ENCODE measurements at places on chromosomes 2 and 18.

DNA sequence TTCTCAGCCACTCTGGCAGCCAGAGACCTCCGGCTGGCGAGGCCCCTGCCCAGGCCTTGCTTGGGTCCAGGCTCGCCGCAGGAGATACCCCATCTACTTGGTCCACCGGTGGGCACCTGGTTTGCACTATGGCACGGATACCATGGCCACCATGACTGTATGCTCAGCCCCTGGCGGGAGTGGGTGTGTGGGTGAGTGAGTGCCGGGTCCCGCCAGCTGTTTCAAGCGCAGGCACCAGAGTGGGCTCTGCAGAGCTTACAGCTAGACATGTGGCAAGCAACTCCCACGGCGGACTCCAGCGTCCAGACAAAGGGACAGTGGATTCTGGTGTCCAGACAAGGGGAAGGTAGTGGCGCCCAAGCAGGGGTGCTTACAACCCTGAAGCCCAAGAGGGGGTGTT is 1.4 kb downstream of the ATG4B start:
- DNase-seq = no peak

- peak; percentile 16 for DNase-seq
These were observed 149.4 kb upstream of the SLC1A4 start for GRCh38 chr2:64839844-64840243.

DNA sequence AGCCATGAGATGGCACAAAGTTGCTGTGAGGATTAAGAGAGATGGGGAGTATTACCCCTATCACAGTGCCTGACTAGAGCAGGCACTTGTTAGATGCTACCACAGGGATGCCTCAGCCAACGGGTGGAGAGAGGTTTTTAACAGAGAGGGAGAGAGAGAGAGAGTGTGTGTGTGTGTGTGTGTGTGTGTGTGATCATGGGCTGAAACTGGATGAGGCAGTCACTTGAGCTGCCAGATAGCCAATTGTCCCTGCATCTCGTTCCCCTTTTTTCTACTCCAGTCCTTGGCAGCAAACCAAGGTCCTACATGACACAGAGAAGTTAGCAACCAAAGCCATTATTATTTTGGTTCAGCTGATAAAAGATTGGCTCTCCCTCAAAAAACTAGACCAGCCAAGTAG is 3.0 kb downstream of the CD8A start:
- DNase-seq = peak; percentile 53

DNA sequence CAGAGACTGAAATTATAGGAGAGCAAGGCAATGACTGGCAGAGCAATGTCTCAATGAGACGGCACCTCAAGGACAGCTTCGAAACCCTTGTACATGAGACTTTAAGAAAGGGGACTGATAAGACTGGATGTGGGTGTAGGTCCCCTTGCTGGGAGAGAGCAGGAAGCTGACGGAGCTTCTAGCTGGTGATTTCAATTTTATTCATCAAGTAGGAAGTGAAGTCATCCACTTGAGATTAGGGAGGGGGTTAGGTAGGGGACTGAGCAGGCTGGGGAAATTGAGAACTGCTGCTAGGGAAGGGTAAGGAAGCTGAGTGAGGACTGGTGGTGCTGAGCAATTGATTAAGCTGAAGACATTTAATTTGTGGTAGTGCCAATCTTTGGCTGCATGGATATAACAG is 99.5 kb upstream of the ITGB6 start:
- DNase-seq = no peak

GRCh38 chr2:126342457-126342856 is 313.5 kb upstream of the GYPC start:
- DNase-seq = no peak

GRCh38 chr2:37635504-37636380 is 35.7 kb downstream of the CDC42EP3 start:
- DNase-seq = no peak

DNA sequence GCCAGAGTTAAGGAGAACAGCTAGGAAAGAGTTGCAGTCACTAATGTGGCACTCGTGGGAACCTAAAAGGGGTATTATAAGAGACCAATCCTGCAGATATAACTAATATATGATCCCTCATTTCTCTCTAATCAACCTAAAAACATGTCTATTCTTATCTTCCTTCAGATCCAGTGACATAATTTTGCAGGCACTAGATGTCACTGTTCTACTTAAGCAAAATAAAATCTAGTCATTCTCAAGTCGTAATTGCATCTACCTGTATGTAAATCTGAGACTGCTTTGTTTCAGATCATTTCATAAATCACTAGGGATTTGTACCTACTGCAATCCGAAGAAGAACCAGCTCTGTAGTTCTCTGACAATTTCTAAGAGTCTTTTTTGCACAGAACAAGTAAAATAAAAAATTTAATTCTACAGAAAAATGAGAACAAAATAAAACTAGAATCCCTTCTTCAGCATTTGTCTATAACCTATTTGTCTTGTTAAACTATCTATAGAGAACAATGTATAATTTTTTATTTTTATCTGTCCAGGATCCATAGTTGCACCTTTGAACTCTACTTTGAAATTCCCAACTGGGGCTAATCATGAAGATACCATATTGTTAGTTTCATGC is 56.5 kb upstream of the ERBB4 start:
- peak; percentile 27 for DNase-seq

DNA sequence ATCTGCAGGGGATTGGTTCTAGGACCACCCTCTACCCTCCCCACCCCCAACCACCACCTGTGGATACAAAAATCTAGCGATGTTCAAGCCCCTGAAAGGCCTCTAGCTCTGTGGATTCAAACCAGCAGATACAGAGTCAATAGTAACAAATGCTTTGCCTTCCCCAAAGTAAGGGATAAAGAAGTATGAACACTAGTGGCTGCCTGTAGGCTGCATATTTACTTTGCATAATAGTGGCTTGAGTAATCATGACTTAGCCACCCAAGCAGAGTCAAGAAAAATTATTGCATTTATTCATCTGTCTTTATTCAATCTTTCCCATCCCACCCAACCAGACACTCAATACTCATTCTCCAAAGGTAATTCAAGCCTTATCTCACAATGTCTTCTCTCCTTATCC is 43.8 kb downstream of the SOCS6 start:
- DNase-seq = no peak

GRCh38 chr18:24914685-24915084 is 437.3 kb downstream of the ZNF521 start:
- DNase-seq = no peak
